ENCODE measurements at places on chromosomes 11 and 22.
A peak's percentile ranks its signal among the peaks of the same experiment; 100 is the strongest.

DNA sequence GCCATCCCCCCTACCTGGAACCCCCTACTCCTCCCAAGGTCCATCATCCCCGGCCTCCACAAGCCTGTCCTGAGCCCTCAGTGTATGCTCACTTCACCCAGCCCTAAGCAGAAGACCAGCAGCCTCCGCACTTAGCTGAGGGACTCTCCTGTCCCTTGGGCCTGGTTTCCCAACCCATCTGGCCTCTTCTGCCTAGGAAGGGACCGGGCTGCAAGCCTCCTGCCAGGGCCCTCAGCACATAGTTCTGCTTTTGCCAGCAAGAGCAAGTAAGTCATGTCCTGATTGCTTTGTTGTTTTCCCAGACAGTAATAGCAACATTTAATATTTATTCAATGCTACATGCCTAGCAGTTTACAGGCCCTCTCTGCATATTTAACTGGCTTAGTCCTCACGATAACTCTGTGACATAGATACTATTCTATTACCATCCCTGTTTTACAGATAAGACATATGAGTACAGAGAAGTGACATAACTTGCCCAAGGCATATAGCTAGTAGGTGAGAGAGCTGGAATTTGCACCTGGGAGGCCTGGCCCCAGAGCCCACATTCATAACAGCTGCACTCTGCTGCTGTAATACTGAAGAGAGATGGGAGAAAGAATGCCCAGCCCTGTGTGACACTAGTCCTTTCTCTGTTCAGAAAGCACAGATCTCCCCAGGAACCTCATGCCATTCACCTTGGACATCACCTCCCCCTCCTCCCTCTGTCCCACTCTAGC, 139.2 kb downstream of the PARVA start:
- no peak for DNase-seq

DNA sequence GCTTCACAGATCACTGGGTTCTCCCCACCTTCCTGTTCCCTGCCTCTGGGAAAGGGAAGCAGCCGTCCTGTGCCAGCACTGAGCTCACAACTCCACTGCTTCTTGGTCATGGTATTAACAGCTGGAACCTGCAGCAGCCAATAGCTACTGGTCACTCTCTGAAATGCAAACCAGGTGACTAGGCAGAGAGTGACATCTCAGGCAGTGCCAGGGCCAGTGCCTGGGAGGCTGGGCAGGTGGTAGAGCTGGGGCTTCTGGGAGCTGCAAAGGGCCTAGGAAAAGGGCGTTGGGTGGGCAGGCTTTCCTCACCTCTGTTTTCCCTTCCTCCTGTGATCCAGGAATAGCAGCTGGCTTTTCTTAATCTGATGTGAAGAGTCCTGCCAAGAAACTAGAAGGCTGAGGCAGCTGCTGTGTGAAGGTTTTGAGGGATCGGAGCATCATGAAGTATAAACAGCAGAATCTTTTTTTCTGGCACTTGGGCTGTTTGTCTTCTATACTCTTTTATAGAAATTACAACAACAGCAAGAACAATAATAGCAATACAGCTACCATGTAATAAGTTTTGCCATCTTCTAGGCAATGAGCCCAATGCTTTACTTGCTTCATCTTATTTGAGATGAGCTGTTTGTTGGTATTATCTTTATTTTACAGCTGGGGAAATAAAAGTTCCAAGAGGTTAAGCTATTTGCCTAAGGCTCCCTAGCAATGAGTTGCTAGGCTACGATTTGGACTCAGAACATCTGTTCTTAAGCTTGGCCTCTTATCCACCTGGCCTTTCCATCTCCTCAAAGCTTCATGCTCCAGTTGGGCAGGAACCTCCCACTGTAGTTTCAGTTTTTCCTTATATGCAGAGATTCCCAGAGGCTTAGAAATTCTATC, 22.0 kb upstream of the CD44 start:
- no peak for DNase-seq

GRCh38 chr11:92224407-92225124, at the start of gene FAT3:
Gene FAT3 (plus strand): TSS chr11:92224818. CDS start chr11:92352113, 127,295 bp downstream.
- no peak for DNase-seq

- DNase-seq: no peak
Observed at GRCh38 chr22:27331526-27332281, 469.9 kb downstream of the MN1 start.

GRCh38 chr11:61683961-61684869, 4.0 kb downstream of the DAGLA start:
- no peak for DNase-seq

DNA sequence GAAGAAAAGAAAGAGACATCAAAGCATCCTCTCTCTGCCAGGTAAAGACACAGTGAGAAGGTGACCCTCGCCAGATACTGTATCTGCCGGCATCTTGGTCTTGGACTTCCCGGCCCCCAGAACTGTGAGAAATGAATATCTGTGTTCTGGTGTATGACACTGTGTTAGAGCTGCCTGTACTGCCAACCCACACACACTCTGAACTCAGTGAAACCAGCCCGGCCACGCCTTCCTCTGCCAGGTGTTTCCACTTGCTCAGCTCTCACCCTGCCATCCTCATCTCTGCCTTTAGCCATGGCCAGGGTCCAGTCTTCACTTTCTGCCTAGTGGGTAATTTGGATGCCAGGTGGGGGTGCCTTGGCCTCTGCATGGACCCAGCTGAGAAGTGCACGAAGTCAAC, 24.0 kb downstream of the CBX7 start:
- DNase-seq: no peak

GRCh38 chr11:69209421-69210309, 53.9 kb downstream of the SMIM38 start:
- no peak for DNase-seq

GRCh38 chr22:39444247-39444800, 12.5 kb upstream of the MGAT3 start:
- DNase-seq: no peak

DNA sequence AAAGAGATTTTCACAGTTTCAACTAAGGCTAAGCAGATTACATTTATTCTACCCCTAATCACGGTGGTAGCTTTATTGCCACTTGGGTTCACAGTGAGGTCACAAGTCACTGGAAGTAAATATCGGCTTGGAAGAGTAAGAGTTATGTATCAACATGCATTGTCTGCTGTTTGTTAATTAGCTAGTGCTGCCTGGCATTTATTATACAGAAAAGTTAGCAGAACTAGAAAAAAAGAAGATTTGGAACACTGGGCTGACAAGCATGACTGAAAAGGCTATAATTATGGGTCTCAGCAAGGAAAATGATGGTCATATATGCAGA, 13.7 kb upstream of the RAB38 start:
- no peak for DNase-seq

DNA sequence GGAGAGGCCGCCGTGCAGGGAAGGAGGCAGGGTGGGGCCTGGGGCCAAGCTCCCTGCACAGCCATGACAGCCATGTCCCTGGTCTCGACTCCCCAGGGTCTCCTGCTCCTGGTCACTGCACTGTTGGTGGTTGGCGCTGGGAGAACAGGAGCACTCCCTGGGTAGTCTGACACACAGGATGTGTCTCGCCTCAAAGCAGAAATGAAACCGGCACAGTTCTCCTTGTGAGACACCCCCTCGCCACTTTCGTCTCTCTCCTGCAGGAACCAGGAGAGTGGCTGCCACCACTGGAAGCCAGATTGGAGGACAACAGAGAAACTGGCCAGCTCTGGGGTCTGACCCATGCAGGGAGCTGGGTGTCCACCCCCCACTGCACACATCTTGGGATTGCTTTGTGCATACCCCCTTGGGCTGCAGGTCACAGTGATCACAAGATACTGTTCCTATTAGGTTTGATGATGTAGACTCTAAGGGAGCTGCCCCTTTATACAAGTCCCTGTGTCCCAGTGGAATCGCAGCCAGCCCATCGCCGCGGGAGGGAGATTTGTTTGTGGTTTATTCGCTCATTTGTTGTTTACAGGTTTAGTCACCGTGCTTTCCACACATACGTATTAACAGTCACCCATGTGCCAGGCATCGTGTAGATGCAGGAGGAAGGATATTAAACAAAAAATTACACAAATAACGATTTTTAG, 27.0 kb upstream of the YWHAH start:
- DNase-seq: no peak

DNA sequence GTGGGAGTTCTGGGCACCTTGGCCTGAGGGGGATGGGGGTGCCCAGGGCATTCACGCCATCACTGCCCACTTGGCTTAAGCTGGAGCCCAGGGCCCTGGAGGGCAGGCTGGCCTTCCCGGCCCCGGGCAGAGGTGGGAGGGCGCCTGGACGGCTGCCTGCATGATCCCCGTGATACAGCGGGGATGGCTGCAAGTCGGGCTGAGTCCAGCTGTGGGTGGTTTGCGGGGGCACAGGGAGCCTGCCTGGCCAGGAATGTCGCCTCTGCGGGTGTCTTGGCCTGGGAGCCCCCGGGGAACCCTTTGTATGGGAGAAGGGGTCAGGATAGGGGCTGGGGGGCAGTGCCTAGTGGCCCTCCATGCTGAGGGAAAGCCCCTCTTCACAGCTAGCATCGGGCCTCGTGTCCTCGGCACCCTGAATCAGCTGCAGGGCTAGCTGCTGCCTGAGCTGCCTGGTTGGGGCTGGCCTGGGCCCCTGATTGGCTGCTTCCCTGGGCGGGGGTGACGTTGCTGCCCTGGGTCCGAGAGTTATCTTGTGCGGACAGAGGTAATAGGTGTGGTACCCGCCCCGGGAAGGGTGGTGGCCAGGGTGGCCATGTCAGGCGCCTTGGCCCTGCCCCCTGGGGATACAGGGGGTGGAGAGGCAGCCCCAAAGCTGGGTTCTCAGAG, 8.3 kb downstream of the BRSK2 start:
- no peak for DNase-seq

DNA sequence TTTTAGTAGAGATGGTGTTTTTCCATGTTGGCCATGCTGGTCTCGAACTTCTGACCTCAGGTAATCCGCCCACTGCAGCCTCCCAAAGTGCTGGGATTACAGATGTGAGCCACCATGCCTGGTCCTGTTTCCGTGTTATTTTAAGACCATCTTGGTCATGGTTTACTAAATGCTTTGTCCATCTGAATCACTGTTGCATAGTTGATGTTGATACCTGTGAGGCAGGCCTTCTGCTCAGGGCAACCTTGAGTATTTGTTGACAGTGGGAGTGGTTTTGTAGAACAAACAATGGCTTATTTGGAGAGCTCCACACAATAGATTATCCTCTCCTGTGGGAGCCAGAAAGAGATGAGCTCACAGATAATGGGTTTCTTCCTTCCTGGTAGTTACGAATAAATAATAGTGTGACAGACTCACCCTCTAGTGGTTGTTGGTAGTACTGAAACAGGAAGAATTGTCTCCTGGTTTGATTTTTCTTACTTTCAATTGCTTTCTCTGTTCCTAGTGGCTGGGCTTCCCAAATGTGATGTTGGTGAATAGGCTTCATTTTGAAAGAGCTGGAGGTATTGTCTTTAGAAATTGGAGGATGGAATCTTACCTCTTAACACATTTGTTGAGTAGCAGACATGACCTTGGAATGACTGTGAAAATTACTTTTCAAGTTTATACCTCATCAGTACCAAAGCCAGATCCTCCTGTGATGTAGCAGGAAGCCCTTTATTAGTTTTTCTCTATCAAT, 39.0 kb downstream of the CTNND1 start:
- peak; percentile 59 for DNase-seq

DNA sequence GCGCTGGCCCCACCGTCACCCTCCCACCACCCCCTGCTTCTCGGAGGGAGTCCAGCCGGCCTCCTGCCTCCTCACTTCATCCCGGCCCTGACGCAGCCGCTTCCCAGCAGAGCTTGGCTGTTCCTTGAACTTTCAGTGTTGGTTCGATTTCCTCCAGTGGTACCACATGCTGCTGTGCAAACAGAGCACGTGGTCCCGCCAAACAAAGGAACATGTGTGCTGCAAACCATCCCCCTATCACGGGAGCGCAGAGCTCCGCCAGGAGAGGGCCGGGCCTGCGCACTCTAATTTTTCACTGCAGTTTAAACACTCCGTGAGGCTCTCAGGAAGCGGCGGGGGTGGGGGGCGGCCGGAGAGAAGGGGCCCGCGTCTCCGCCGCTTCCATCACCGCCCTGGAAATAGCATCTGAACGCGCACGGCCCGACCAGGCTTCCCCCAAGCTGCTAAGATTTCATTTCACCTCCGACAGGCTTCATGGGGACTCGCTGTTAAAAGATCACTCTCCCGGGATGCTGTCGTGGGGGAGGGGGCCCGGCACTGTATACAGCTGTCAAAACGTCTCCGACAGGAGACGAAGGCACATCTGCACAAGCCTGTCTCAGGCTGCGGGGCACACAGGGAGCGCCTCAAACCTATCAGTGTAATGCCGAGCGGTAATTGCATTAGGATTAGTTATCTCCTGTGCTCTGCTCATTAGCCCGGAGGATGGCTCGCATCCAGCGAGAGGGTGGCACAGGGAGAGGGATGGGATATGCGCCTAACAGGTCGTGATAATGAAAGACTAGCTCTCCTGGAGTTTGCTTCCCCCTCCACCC, 269.9 kb upstream of the SORL1-AS1 start:
- DNase-seq: no peak

DNA sequence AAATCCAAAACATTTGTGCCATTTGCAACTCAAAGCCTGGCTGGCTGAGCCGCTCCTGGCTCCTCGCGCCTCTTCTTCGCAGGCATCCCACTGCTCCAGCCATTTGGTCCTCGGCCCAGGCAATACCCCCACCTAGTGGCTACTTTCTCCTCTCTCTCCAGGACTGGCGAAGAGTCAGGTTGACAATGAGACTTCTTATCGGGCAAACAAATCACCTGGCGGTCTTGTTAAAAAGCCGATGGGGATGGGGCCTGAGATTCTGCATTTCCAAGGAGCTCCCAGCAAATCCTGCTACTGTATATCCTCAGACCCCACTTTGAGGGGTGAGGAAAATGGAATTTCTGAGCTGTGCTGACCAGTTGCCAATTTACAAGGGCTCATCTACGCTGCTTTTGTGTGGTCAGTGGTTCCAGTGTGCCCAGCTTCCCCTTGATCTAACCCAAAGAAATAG, 89.0 kb downstream of the ISX start:
- peak; percentile 17 for DNase-seq

GRCh38 chr11:44322243-44322642, 12.3 kb upstream of the ALX4 start:
- no peak for DNase-seq

DNA sequence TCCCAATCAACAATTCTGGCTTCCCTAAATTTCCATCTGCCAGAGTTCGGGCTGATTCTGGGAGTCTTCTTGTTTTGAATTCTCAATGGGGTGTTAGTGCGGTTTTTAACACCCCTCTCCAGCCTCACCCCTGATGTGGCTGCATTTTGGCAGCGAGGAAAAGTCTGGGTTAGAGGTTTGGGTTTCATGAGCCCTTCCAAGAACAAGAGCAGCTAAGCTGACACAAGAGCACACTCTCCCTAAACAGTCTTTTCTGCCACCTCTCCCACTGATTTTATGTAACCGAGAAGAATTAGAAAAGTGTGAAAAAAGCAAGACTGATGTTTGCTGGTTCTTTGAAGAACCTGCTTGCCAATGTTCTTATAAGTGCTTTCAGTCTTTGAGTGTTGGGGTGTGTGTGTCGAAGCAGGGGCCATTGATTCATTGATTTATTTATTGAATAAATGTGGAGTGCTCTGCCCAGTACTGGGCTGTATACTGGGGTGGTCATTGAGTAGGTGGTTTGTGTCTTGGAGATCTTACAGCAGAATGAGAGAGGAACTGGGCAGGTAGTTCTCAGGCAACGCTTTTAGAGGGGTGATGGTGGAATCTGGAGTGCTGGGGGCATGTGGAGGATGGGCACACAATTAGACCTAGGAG, 101.5 kb downstream of the TRAF6 start:
- DNase-seq: no peak

All from Panc1 (cell line).